Coronary artery (tissue), 2 donors: ENCODE measurements at places on chromosomes 13 and 19.

DNA sequence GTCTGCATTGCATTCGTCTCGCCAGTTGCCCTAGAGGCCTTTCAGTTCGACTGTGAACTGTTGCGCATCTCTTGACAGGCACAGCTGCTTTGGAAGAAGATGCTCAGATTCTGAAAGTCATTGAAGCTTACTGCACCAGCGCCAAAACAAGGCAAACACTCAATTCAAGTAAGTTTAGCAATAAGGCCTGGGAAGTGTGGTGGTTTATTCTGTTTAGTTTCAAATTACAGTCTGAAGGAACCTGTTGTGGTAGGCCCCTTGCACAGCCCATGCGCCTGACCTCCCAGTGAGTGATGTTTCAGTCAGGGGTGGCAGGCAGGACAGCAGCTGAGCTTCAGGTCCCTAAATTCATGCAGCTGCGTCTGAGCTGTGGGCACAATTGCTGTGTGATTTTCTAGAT is 32.2 kb upstream of the TEX29 start:
- DNase-seq, result no peak

- DNase-seq, result peak; percentile 79
These were observed 586 bp downstream of the LIG1 start for GRCh38 chr19:48169578-48169938.

GRCh38 chr13:97329331-97329730 is 104.6 kb upstream of the RAP2A start:
- DNase-seq, result no peak

DNA sequence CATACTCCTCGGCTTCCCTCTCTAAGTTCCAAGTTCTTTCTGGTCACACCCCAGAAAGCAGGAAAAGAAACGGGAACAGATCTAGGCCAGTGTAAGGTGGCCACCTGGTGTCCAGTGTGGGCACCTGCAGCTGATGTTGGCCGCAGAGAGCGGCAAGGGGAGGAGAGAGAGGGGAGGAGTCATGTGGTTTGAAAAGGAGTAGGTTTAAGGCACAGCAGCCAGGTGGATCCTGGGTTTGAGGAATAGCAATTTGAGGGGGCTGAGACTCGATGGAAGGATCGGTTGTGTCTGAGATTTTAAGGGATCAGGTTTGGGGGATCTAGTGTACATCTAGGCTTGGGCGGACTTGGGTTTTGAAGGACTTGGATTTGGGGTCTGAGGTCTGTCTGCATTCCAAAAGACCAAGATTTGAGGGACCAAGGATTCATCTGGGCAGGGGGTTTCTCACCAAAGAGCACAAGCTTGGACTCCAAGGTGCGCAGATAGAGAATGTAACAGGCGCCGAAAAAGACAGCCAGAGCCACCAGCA is 1.2 kb downstream of the RABAC1 start:
- DNase-seq, result no peak

DNA sequence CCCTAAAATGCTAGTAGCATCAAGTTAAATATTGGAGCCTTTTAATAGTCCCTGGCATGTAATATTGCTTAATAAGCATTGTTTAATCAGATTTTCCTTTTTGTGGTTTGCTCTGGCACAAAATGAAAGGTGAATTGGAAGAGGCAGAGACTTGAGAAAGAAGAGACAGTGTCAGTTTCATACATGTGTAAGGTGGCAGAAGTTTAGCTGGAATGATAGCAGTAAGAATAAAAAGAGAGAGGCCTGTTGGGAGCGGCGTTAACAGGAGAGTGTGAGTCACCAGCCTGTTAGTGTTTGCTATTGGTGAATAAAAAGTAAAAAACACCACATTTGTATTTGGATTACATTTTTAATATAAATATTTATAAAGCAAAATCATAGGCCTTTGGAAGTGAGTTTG is 145.3 kb downstream of the PDS5B start:
- no peak for DNase-seq

DNA sequence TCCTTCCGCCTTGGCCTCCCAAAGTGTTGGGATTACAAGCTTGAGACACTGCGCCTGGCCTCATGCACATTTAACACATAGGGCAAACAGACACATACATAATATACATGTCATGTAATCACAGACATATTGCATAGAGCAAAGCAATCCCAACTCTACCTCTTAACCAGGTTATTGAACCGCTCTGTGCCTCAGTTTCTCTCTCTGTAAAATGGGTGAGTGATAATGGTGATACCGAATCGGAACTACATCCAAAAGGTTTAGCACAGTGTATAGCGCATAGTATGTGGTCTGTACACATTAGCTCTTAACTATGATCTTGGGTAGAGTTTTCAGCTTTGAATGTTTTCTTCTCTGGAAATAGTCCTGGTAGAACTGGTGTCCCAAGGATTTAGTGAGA is 4.8 kb downstream of the CAPNS1 start:
- DNase-seq, result no peak

DNA sequence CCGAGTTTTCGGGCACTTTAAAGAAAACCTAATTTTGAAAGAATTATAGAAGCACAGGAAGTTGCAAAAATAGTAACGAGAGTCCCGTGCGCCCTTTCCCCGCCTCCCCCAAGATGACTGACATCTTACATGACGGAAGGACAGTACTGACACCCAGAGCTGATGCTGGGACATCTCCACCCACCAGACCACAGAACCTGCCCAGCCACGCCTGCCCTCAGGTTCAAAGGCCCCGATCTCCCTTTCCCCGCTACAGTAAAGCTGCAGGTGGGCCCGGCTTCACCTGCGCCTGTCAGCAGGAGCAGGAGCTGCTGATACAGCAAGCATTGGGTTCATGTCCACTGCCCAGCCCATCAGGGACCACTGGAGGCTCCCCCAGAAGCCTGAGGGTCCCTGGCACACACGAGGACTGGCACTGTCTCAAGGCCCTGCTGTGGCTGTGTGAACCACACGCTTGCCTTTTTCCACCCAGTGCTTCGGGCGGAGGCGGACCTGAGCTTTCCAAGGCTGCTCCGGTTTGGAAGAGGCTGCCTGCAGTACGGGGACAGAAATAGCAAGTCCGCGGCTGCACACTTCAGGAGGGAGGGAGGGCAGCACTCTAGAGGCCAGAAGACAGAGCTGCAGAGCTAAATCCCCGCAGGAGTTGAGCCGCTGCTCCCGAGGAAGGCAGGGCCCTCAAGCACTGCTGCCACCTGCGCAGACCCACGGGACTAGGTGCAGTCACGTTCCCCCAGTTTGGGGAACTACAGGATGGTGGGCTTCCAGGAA is 8.7 kb downstream of the MAP2K2 start:
- DNase-seq, result no peak

- DNase-seq, result no peak
These were observed 1661.8 kb upstream of the SPRY2 start for GRCh38 chr13:82002710-82003109.

- no peak for DNase-seq
These were observed 73.3 kb upstream of the WASF3 start for GRCh38 chr13:26484196-26484595.

GRCh38 chr13:29125191-29125933 is 305.2 kb downstream of the MTUS2 start:
- DNase-seq, result no peak

GRCh38 chr19:52331757-52332156 is 4.3 kb upstream of the ZNF610 start:
- DNase-seq, result no peak

- DNase-seq, result no peak
These were observed 1.2 kb upstream of the GAMT start for GRCh38 chr19:1402411-1403070.

DNA sequence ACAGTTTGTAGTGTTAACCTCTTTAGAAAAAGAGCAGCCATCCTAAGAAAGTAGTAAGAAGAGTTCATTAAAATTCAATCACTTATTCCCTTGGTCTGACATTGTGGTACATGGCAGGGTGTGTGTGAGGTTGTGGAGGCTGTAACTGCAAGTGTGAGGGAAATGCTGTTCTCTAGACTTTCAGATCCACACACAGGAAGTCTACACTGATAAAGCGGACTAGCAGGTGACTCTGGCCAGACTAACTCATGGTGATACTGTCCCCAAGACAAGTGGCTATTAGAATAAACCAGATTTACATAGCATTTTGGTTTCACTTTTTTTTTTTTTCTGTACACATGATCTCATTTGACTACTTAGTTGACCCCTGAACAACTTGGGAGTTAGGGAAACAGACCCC is 10.0 kb downstream of the MTIF3 start:
- DNase-seq, result no peak

DNA sequence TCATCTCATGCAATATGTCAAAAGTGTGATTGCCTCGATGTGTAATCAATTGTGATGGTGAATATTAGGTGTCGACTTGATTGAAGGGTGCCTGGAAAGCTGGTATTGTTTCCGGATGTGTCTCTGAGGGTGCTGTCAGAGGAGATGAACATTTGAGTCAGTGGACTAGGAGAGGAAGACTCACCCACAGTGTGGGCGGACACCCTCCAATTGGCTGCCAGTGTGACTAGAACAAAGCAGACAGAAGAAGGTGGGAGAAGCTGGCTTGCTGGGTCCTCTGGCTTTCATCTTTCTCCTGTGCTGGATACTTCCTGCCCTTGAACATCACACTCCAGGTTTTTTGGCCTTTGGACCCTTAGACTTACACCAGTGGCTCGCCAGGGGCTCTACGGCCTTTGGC is 15.5 kb upstream of the CABP5 start:
- DNase-seq, result no peak

DNA sequence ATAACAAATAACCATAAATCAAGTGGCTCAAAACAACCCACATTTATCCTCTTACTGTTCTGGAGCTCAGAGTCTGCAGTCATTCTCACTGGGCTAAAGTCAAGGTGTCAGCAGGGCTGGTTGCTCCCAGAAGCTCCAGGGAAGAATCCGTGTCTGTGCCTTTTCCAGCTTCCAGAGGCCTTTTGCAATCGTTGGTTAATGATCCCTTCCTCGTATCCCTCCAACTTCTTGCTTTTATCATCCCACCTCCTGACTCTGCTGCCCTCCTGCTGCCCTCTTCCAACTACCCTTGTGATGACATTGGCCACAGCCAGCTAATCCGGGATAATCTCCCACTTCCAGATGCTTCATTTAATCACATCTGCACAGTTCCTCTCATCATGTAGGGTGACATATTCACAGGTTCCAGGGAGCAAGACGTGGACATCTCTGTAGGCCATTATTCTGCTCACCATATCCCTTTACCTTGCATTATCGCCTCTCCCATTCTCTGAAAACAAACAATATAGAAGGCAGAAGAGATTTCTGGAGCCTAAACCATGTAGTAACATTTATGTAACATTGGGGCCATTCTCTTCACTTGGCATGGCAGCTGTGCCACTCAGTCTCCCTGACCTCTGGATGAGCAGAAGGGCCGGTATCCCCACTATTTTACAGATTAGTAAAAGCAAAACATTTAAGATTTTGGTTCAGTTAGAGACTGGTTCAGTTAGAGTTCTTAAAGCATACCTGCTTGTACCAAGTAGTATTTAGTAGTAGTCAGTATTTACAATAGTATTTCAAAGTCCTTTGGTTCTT is 53.5 kb downstream of the RFC3 start:
- DNase-seq, result no peak

- no peak for DNase-seq
These were observed 3.8 kb downstream of the CD22 start for GRCh38 chr19:35332817-35333216.
